Mesangial cell (primary cell): ENCODE measurements at places on chromosomes 1 and 21. TPM values are rescaled to one million over a fixed set of nuclear protein-coding genes. Genes with fewer than 3 reads are reported as not detected.

Gene CFAP410
- total RNA-seq, result 20.0 and 29.0 TPM in 2 replicates

Gene ZMYND12
- total RNA-seq, result 0.16 and 1.9 TPM in 2 replicates

Gene CITED4
- 20.4 and 30.0 TPM in 2 replicates for total RNA-seq

Gene RPRD2
- total RNA-seq, result 9.3 and 14.5 TPM in 2 replicates

Gene HRNR
- total RNA-seq, result not detected in 2 replicates

Gene AKNAD1
- not detected in 2 replicates for total RNA-seq

Gene OLIG2
- total RNA-seq, result not detected in 2 replicates

Gene S100A12
- total RNA-seq, result not detected in 2 replicates

Gene PAPPA2
- total RNA-seq, result 0.16 and 0.89 TPM in 2 replicates

Gene GUCA2B
- not detected in 2 replicates for total RNA-seq

Gene CFHR5
- total RNA-seq, result not detected in 2 replicates

Gene ACTN2
- total RNA-seq, result under 0.01 TPM in 2 replicates

Gene SPRR2E
- total RNA-seq, result not detected in 2 replicates

Gene USP1
- 8.9 and 26.4 TPM in 2 replicates for total RNA-seq

Gene PCAT6
- total RNA-seq, result 3.0 TPM in 1 of 2 replicates, not detected in the other

Gene LEFTY1
- under 0.01 TPM in 1 of 2 replicates, not detected in the other for total RNA-seq

Gene CELA2A
- not detected in 2 replicates for total RNA-seq

Gene RHBDL2
- total RNA-seq, result not detected in 2 replicates

Gene AP4B1
- total RNA-seq, result 14.3 and 15.3 TPM in 2 replicates

Gene GNAI3
- total RNA-seq, result 5.2 and 8.0 TPM in 2 replicates

Gene CNN3
- total RNA-seq, result 210 and 277 TPM in 2 replicates
